ENCODE measurements at places on chromosomes 3 and 15.

DNA sequence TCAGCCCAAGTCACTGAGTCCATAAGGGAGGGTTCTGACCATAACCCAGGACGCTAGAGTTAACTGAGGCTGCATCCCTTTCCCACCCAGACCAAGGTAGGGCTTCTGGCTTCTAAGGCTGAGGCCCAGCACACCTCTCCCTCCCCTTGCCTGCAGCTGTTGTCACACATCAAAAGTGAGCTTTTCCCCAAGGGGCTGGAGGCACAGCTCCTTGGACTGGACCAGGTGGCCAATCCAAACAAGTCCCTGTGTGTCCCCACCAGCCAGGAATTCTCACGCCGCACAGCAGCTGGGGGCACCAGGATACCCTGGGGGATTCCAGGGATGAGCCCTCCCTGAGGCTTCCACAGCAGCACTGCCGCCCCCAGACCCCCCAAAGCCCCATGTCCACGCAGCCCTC lies 22.3 kb upstream of the ISLR2 start:
- no peak for DNase-seq

GRCh38 chr3:142450189-142450588 lies 2.4 kb upstream of the XRN1 start:
- no peak for DNase-seq

DNA sequence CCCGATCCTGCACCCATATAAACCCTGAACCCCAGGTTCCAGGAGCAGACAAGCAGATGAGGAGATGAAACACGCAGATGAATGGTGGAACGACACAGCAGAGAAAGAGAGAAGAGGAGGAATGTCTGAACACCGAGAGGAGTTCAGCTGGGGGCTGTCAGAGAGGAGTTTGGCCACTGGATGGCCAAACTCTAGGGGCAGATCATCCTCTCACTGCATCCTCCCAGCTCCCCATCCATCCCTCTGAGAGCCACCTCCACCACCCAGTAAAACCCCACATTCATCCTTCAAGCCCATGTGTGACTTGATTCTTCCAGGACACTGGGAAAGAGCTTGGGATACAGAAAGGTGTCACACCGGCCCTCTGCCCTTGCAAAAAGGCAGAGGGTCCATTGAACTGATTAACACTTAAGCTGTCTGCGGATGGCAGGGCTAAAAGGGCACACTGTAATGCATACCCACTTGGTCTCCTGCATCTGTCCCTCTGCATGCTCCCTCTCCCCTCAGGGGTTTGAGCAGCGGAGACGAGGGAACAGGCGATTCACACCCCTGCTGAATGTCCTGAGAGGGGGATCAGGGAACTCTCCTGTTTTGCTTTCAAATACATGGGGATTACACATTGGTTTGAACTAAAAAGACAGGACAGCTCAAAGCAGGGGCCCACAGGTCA lies 53.8 kb downstream of the TMED3 start:
- no peak for DNase-seq

GRCh38 chr3:32193101-32193500 lies 45.4 kb upstream of the CMTM8 start:
- DNase-seq = no peak

DNA sequence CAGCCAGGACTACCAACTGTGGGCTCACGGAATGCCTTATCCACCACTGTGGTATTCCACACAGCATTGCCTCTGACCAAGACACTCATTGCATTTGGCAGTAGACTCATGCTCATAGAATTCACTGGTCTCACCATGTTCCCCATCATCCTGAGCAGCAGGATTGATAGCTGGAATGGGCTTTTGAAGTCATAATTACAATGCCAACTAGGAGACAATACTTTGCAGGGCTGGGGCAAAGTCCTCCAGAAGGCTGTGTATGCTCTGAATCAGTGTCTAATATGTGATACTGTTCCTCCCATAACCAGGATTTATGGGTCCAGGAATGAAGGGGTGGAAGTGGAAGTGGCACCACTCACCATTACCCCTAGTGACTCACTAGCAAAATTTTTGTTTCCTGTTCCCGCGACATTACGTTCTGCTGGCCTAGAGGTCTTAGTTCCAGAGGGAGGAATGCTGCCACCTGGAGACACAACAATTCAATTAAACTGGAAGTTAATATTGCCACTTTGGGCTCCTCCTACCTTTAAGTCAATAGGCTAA lies 58.6 kb upstream of the CCDC80 start:
- DNase-seq = no peak

GRCh38 chr3:46695962-46696894 lies 2.7 kb upstream of the ALS2CL start:
- no peak for DNase-seq

- no peak for DNase-seq
Measured at GRCh38 chr3:89262309-89262929, 155.0 kb downstream of the EPHA3 start.

DNA sequence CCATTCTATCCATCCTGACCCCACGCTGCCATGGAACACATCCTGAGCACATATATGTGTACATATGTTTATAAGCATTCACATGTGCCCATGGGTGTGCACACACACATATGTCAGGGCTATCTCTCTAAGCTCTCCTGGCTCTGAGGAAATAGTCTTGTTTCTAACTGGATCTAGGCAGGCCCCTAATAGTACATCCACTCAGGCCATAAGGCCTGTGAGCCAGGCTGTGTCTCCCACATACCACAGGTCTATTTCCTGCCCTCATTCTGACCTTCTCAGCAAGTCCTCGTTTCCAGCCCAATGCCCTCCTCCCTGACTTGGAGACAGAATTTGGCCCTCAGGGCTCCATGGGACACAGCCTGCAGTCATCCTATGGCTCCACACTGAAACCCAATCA lies 284.8 kb upstream of the CTNNB1 start:
- DNase-seq = no peak

DNA sequence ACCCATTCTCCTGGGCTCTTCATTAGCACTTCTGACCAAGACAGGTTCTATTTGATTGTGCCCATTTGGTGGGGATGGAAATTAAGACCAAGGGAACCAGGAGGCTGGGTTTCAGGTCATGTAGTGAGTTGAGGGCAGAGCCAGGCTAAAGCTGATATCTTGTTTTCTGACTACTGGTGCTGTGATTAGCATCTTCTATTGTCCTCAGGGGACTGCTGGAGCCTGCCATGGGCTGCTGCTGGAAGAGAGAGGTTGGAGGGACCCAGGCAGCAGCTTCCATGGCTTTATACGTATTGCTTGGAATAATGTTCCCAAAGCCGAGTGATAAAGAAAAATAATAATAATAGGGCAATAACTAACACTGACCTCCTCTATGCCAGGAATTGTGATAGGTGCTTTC lies 211.4 kb upstream of the ROPN1 start:
- DNase-seq = no peak

DNA sequence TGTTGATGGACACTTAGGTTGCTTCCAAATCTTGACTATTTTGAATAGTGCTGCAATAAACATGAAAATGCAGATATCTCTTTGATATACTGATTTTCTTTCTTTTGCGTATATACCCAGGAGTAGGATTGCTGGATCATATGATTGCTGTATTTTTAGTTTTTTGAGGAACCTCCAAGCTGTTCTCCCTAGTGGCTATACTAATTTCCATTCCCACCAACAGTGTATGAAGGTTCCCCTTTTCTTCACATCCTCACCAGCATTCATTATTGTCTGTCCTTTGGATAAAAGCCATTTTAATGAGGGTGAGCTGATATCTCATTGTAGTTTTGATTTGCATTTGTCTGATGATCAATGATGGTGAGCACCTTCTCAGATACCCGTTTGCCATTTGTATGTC lies 12.5 kb downstream of the PATL2 start:
- DNase-seq = no peak

GRCh38 chr15:24985224-24985623 lies 30.4 kb downstream of the SNRPN start:
- DNase-seq = no peak

DNA sequence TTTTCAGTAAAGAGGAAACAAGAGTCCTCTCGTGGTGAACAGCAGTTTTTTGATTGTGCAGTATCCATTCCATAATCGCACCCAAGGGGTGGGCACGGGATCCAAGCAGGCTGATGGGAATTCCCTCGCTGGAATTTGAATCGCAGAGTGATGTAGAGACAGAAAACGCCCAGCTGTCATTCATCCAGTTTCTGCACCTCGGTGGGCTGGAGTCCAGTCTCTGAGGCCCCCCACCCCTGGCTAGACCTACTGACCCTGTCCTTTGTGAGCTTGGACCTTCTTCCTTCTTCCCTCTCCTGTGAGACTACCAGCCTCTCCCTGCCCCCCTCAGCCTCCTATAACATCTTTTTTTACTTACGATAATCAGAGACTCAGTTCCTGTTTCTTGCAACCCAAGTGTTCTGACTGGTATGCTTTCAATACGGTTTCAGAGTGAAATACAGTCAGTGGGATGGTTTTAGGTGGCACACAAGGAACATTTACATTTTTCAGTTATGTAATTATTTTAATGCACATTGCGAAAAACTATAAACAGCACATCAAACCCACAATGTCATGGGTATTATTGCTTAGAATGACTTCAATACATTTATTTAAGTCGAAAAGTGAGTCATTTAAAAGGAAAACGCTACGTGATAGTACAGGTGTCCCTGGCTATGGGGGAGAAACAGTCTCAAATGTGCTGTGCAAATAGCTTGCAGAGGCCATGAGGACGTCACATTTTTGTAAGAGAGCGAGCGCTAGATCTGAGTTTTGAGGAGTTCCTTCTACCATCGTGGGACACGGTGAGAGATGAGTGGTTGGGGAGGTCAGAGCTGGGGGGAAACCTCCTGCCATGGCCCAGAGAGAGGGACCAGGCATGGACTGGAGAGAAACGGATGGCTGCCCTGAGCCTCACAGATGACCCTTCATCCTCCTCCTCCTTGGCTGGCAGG lies 37.5 kb upstream of the CHST2 start:
- DNase-seq = no peak

DNA sequence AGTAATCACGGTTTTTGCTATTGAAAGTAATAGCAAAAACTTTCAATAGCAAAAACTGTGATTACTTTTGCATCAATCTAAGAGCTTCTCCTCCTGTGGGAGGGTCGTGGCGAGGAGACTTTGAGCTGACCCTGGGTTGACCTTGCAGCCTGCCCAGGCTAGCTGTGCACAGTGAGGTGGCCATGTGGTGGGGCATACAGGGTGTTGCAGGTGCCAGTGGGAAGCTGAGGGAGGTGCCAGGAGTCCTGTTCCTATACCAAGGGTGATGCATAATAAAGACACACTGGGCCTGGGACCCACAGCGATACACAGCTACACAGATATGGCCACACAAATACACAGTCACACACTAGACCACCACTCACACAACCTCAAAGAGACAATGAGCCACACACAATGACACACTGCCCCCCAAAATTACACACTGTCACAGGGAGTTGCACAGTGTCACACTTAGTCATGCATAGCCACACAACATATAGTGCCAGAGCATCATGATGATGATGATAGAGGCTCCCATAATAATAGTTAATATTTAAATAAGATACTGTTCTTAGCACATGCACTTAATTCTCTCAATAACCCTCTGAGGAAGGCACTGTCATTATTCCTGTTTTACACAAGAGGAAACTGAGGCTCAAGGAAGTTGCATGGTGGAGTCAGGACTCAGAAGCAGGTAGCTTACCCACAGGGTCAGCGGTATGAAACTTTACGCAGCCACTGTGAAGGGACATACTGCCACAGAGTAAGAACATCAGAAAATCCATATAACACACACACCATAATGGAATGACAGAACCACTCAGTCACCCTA lies 6.3 kb downstream of the PLCD1 start:
- no peak for DNase-seq

GRCh38 chr3:131708241-131708640 lies 205.5 kb upstream of the MRPL3 start:
- DNase-seq = no peak

- no peak for DNase-seq
Measured at GRCh38 chr15:67915461-67916374, 75.9 kb upstream of the RNU6-1 start.

GRCh38 chr3:83034806-83035703 lies 1273.6 kb upstream of the GBE1 start:
- DNase-seq = no peak

DNA sequence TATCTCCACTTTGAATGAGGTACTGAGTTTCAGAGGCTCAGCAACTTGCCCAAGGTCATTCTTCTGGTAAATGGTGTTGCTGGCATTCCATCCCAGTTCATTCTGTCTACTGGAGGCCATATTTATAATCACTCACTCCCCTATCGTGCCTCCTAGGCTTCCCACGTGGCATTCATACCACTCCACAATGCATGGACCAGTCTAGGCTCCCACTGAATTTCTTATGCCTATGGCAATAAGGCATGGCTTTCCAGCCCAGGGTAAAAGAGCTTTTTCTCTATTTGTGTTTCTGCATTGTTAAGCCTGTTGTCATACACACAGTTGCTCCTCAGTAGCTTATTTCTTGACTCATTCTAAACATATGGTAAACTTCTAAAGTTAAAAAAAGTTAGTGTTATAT lies 19.9 kb downstream of the BBX start:
- no peak for DNase-seq

DNA sequence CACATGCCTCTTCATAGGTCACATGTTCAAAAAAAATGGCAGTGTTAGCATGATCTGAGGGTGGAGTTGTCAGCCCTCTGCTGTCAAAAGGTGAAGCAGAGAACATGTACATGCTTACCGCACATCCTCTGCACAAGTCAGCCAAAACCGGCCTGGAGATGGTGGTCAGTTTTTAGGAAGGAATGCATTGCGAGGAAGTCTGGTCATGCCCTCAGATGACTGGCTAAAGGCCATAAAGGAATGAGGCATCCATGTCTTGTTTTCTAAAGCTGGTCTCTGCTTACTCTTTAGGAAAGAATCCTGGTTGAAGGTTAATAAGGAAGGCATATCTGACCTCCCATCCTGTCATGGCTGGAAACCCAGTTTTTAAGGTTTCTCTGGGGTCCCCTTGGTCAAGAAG lies 292.0 kb upstream of the CCDC54 start:
- DNase-seq = no peak

GRCh38 chr3:134846911-134847317 lies 51.9 kb downstream of the EPHB1 start:
- DNase-seq = no peak

- no peak for DNase-seq
Measured at GRCh38 chr15:60830479-60830878, 351.5 kb upstream of the ICE2 start.

- DNase-seq = no peak
Measured at GRCh38 chr3:110589341-110589740, 482.3 kb upstream of the NECTIN3 start.

Measured in hematopoietic multipotent progenitor cell treated with erythropoietin and hydrocortisone succinate and interleukin-3 and kit ligand, for 15 days (in vitro differentiated cells).